Left lung (tissue), 14 donors: ENCODE measurements at places on chromosomes 2 and 18. TPM values are rescaled to one million over a fixed set of nuclear protein-coding genes. Genes with fewer than 3 reads are reported as not detected.

DNA sequence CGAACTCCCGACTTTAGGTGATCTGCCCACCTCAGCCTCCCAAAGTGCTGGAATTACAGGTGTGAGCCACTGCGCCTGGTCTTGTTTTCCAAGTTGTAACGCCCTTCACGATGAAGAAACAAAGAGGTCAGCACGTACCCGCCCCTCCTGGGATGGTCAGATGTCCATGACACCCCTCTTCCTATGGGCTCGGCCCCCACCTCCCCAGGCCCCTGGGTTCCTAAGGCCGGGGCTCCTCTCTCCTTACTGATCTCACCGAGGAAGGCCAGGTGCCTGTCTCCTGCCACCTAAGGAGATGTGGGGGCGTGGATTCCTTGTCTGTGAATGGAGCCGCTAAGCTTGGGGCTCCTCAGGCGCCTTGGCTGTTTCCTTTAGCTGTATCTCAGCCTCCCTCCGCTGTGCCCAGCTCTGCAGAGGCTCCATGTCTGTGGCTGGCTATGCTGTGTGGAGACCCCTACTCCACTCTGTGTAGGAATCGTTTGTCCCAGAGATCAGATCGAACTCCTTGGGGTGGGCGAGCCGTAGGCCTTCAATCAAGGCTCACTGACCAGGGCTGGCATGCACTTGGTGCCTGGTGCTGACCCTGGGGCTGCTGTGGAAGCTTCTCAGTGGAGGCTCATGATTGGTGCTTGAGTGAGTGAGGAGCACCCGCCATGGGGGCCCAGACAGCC is 8.8 kb downstream of the COLEC11 start:
- no peak for DNase-seq

Gene IL18RAP
- polyA plus RNA-seq: 0.85 TPM

- DNase-seq: no peak
These were observed 84.4 kb downstream of the KCNS3 start for GRCh38 chr2:17962876-17963275.

- no peak for DNase-seq
These were observed 69.6 kb downstream of the STEAP3 start for GRCh38 chr2:119293254-119293653.

Gene ANKRD30BL
- 0.58 TPM for polyA plus RNA-seq
